ENCODE measurements at places on chromosomes 4 and X.

DNA sequence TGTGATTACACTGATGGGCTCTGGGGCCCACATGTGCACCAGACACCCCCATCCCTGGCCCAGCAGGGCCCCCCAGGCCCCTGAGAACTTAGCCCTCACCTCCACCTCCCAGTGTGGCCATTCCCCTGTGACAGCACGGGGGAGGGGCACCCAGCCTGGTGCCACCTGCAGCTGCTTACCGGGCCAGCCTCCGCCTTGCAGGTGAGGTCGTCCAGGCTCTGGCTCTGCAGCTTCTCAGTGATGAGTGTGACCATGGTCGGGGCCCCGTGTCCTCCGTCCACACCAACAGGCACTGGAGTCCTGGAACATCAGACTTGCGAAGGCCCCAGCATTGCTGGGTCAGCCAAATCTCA, 15.6 kb downstream of the FAM53A start:
- DNase-seq = no peak

DNA sequence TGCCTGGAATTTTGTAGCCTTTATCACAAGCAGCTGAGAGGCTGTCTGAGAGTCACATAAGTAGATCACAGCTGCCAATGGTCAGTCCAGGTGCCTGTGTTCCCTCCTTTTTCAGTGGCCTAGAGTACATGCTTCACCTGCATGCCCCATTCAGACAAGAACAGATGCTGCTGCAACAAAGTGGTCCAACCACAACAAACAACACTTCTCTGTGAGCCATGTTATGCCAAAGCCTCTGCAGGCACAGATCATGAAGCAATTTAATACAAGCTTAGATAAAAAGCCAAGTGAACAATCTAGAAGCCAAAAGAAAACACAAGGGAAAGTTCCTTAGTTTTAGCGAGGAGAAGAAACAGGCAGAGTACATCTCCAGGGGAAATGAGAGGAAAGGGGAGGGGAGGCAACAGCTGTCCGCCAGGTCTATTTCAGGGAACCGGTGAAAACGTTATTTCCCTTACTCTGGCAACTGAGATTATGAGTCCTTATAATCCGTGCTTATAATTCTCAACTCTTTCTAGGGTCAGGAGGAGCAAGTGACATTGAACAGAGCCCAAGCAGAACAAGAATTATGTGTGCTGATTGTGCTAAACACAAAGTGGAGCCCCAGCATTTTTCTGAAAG, 92.6 kb downstream of the TSPAN5 start:
- no peak for DNase-seq

- DNase-seq = no peak
These were observed 3.1 kb downstream of the DCAF16 start for GRCh38 chr4:17807446-17807845.

DNA sequence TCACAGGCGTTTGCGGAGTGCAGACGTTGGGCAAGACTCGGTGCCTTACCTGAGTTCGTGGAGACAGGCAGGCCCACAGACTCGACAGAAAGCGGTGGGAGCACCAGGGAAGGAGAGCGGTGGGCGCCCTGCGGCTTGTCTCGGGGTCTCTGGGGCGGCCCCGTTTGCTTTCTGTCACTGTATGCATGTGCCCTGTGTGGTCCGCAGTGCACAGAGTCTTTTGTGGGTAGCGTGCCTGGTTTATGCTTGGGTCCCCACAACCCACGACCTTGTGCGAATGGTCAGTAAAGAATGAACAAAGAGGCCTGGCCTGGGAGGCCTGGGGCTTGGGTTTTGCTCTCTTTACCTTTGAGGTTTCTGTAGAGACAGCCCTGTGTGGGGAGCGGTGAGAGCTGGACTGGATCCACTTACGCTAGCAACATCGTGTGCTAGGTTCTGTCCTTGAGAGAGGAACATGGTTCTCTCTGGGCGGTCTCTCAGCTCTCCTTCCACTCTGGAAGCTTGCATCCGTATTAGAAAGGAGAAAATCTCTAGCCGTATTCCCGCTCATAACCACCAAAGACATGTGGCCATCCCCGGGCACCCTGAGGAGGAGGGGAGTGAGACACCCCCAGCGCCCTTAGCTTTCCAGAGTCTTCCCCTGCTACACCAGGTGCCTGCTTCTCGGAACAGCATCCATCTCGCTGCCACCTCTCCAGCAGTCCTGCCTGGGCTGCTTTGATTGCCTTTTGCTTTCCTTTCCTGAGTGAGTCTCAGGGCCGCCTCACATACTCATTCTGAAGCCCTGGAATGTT, 1.2 kb downstream of the TADA2B start:
- no peak for DNase-seq

GRCh38 chrX:156004256-156004655, 6.8 kb downstream of the IL9R start:
- no peak for DNase-seq

- DNase-seq = no peak
These were observed 328.5 kb downstream of the PPP3CA start for GRCh38 chr4:101018836-101019235.

- DNase-seq = no peak
These were observed 206.0 kb upstream of the SLC7A11 start for GRCh38 chr4:138448169-138448568.

DNA sequence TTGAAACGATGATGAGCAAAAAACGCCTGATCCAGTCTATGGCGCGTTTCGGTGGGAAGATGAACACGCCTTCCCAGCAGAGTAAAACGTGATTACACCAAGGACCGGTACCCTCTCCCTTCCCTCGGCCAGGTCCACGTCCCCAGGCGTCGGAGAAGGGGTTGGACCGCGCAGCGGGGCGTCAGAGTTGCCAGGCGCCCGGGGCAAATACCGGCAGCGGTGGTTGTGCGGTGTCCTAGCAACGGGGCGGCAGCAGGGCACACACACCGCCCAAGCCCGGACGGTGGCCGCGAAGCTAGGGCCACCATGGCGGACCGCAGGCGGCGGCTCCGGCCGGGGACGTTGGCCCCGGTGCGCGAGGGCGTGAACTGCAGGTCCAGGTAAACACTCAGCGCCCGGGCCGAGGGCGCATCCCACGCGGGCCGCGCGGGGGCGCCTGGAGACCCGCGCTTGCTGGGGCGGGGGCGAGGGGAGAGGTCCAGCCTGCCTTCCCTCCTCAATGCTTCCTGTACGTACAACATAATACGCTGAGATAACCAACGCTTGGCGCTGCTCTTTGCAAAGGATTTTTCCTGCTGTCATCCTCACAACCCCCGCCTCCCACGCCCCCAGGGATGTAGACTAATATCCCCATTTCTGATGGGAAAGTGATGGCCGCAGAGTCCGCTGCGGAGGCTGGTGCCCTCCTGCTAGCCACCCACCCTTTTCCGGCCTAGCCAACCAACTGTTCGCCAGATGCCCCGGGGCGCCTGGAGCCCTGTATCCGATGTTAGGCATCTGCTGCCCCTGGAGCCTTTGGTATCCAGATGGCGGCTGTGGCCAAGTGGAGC, at the start of gene FAM47E:
Gene FAM47E (plus strand): TSS at position 281 of the 830 bp plus-strand sequence. CDS start 26 bp downstream, at position 307.
- peak; percentile 26 for DNase-seq

GRCh38 chr4:73895201-73896175, 26.3 kb downstream of the CXCL1 start:
- DNase-seq = no peak

DNA sequence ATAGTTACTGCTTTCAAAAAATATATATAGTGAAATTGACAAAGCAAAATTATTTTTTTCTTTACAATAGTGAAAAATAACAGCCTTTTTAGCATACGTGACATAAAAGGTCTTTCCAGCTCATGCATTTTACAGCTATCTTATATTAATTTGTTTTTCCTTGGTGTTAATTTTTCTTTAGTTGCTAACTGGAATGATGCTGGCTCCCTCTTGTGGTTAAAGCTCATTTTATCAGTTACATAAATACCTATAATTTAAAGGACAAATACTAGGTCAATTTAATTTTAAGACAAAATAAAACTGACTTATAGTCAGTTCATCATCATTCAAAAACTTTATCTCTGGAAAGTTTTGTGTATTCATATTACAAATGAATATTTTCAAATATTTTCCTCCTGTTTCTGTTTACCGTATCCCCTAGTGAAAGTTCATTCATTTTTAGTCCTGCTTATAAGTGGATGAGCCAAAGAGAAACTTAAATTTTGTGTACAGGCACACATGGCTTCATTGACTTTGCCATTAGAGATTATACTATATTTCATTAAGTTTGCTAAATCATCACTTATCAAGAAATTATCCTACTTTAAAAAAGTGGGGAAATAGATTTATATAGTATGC, 9.9 kb upstream of the ANAPC4 start:
- DNase-seq = peak; percentile 21

DNA sequence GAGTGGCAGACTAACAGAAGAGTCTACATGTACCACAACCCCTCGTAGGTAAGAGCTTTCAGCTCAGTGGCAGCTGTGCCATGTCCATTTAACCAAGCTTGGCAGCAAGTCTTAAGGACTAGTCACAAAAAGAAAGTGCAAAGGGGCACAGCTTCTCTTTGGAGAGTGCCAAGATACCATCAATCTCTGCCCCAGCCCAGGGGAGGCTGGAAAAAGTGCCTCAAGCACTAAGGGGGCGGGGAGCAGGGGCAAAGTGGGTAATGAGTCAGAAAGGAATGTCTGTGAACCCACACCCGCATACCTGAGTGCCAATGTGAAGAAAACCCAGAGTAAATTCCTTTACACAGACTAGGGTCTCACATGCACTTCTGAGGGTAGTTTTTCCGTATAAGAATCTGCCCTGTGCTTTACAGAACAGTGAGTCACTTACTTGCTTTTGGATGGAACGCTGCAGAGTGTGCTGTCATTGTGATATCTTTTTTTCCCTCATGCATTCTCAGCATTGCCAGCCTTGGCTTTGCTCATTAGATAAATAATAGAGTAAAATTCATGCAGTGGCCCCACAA, 219.8 kb downstream of the ZNF674 start:
- no peak for DNase-seq

- DNase-seq = no peak
These were observed 19.7 kb downstream of the NOP14 start for GRCh38 chr4:2943364-2944090.

DNA sequence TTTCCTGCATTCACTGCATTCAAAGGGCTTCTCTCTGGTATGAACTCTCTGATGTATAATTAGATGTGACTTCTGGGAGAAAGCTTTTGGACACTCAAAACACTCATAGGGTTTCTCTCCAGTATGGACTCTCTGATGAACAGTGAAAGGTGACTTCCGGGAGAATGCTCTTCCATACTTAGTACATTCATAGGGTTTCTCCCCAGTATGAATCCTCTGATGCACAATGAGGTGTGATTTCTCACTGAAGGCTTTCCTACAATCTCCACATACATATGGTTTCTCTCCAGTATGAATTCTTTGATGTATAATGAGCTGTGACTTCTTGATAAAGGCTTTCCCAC, 12.2 kb downstream of the ZNF630 start:
- DNase-seq = no peak

DNA sequence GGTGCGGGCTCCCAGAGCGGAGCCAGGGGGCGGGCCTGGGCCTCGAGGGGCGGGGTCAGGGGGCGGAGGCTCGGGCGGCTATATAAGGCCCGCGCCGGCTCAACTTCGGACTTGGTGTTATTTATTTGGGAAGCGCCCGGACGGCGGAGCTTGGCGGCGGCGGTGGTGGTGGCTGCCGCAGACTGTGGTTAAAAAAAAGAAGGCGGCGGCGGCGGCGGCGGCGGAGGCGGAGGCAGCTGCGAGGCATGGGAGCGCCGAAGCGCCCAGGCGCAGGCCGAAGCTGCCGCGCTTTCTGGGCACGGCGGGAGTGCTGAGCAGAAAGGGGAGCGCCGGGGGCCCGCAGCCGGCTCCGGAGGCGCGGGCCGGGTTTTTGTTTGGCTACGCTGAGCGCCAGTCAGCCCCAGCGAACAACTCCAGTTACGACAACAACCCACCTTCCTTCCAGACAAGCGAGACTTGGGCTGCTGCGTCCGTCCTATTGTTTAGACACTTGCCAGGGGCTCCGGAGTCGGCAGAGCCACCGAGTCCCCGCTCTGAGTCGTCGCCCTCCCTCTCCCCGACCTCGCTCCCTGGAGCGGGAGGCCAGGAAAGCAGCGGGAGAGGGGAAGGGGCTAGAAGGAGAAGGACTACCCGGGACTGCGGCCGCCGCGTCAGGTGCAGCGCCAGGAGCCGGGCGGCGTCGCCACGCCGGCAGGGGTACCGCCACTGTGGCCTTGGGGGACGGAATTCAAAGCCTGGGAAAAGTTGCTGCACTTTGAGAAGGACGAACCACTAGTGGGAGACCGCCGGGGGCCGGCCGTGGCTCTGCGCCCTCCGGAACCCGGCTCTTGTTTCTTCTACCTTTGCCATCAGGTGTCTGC, at the start of gene SLIT2:
Gene SLIT2 (plus strand): TSS at position 110 of the 860 bp plus-strand sequence. CDS start 1,911 bp downstream, outside the sequence.
- DNase-seq = peak; percentile 14

- DNase-seq = no peak
These were observed 114.6 kb downstream of the UBE2K start for GRCh38 chr4:39812500-39812899.

DNA sequence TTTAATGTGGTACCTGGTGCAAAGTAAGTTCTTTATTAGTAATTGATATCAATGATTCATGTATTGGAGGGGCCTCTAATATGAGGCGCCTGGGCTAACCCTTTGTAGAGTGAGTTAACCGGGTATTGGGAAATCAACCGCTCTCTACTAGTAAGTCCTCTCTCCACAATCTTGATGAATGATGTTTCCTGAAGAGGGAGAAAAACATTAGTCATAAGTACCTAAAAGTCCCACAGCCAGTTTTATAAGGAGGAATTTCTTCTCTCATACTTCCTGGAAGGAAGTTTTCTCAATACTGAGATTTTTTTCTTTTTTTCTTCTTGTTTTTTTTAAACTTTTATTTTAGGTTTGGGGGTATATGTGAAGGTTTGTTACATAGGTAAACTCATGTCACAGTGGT, 62.3 kb downstream of the AGTR2 start:
- DNase-seq = no peak

GRCh38 chr4:47213539-47213938, 182.2 kb downstream of the GABRB1 start:
- DNase-seq = no peak

DNA sequence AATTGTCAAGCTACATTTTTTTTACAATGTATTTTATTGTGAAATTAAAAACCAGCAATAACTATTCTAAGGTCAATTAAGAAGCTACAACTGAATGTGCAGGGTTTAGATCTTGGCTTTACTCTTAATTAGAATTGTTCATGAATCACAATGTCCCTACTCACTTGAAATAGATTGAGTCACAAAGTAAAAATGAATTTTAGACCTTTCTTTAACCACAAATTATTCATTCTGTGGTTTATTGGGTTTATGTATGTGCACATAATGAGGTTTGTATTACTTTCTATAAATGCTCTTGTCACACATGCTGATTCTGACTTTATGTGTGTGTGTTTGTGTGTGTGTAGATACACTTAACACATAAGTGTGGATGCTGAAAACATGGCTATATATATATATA, 647.0 kb upstream of the AADAT start:
- no peak for DNase-seq

DNA sequence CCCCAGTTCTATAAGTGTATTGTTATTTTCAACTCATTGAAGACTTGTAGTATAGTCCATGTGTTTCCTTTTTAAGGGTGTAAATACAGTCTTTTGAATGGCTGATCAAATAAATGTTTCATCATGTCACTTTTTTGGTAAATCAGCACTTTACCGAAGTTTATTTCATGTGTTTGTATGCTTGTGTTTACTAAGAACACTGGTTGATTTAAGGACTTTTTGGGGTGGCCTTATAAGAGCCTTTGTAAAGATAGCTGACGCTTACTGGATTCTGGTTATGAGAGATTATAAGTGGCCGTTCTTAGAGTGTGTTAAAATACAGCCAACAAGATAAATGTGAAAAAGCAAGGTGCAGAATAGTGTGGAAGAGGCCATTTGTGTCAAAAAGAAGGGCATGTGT, 2.6 kb downstream of the UBE2K start:
- no peak for DNase-seq

- DNase-seq = no peak
These were observed 1016.5 kb downstream of the SH3BGRL start for GRCh38 chrX:82218361-82218760.

GRCh38 chrX:131951166-131951565, 71.9 kb upstream of the STK26 start:
- no peak for DNase-seq
